ENCODE measurements at places on chromosomes 2 and 18. TPM values are rescaled to one million over a fixed set of nuclear protein-coding genes. Genes with fewer than 3 reads are reported as not detected.

DNA sequence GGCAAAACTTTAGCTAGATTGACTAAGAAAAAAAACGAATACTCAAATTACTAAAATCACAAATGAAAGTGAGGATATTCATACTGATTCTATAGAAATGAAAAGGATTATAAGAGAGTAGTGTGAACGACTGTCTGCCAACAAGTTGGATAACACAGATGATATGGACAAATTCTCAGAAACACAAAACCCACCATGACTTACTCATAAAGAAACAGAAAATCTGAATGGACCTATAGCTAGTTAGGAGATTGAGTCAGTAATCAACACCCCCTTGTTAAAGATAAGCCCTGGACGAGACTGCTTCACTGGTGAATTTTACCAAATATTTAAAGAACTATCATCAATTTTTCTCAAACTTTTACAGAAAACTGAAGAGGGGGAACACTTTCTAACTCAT is 108.8 kb upstream of the TMEM200C start:
- H3K27me3 ChIP-seq = no peaks in the 10 kb centered on the region
- no peaks in the 10 kb centered on the region for H3K4me1 ChIP-seq
- H3K36me3 ChIP-seq = peaks cover 6% of the 10 kb centered on the region
- no peak overlapping the region for H3K27ac ChIP-seq
- H3K4me3 ChIP-seq = no peak overlapping the region

DNA sequence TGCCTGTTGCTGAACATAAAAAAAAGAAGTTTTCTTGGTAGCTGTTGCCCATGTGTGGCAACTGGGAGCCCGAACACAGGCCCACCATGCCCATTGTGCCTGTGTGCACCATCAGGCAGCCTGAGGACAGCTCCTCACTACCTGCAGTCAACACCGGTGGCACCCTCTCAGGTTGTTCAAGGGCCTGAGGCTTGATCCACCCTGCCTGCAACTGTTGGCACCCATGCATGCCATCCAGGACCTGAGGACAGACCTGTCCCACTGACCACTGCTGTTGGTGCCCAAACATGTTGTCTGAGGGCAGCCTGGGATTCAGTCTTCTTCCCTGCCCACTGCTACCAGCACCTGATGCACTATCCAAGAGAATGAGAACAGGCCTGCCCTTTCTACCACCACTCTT is 661.1 kb upstream of the ZNF804A start:
- no peaks in the 10 kb centered on the region for H3K27me3 ChIP-seq
- DNase-seq = no peak
- 0 out of 2 replicates have a peak, but pooled peaks cover 4% of the 10 kb centered on the region for H3K36me3 ChIP-seq
- H3K4me1 ChIP-seq = no peaks in the 10 kb centered on the region
- H3K4me3 ChIP-seq = no peak overlapping the region

DNA sequence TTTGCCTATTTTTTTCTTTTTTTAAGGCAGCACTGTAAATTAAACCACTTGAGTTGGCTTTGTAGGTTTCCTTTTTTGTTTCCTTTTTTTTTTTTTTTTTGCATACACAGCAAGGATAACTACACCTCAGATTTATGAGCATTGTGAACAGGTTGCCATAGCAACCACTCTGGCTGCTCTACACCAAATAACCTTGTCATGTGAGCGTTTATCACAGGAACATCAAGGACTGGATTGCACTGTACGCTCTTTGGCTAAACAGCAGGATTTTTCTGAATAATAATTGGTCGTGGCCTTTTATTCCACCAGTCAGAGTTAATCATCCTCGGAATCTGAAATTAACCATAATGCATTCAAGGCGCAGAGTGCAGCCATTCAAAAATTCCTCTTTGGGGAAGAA is 199.1 kb upstream of the SLC14A2 start:
- H3K27me3 ChIP-seq = no peaks in the 10 kb centered on the region
- no peak overlapping the region for H3K27ac ChIP-seq
- peaks cover 2% of the 10 kb centered on the region for H3K4me1 ChIP-seq

GRCh38 chr2:69483696-69484095 is 46.5 kb upstream of the NFU1 start:
- DNase-seq = no peak
- H3K36me3 ChIP-seq = no peaks in the 10 kb centered on the region
- no peaks in the 10 kb centered on the region for H3K4me1 ChIP-seq
- H3K4me3 ChIP-seq = no peak overlapping the region
- H3K27me3 ChIP-seq = no peaks in the 10 kb centered on the region

DNA sequence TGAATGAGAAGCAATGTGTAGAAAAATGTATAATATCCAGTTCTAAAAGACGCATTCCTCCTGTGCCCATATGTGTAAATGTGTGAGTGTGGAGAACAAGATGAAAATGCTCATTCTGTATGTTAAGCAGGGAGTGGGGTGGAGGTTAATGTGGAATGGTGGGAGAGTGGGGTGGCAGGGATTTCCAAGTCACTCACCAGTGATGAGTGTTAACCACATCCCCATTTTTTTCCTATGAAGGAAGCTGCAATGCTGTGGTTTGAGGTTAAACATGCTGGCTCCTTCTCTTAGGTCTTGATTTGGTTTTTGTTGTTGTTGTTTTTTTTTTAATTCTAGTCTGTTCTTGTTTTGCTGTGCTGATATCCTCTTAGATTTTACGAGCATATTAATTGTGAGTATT is 169.4 kb downstream of the NEDD4L start:
- DNase-seq = no peak
- H3K36me3 ChIP-seq = no peaks in the 10 kb centered on the region
- H3K27ac ChIP-seq = no peak overlapping the region
- no peaks in the 10 kb centered on the region for H3K27me3 ChIP-seq
- H3K4me1 ChIP-seq = peaks cover 9% of the 10 kb centered on the region

- no peaks in the 10 kb centered on the region for H3K36me3 ChIP-seq
- H3K4me1 ChIP-seq = no peaks in the 10 kb centered on the region
- no peak overlapping the region for H3K4me3 ChIP-seq
- H3K27ac ChIP-seq = no peak overlapping the region
- DNase-seq = no peak
These were observed 77.5 kb downstream of the CDCA7 start for GRCh38 chr2:173432049-173432754.

DNA sequence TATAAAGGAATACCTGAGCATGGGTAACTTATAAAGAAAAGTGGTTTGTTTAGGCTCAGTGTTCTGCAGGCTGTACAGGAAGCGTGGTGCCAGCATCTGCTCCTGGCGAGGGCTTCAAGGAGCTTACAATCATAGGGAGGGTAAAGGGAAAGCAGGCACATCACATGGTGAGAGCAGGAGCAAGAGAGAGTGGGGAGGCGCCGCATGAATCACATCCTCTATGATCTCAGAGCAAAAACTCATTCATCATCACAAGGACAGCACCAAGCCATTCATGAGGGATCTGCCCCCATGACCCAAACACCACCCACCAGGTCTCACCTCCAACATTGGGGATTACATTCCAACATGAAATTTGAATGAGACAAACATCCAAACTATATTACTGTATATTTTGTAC is 32.5 kb downstream of the R3HDM1 start:
- no peak for DNase-seq
- H3K27ac ChIP-seq = no peak overlapping the region
- H3K4me3 ChIP-seq = no peak overlapping the region
- H3K4me1 ChIP-seq = no peaks in the 10 kb centered on the region
- H3K36me3 ChIP-seq = peaks cover 13% of the 10 kb centered on the region

GRCh38 chr18:58716060-58716756 is 44.9 kb downstream of the MALT1 start:
- H3K36me3 ChIP-seq = no peaks in the 10 kb centered on the region
- no peak for DNase-seq
- H3K27me3 ChIP-seq = no peaks in the 10 kb centered on the region
- H3K4me3 ChIP-seq = no peak overlapping the region

DNA sequence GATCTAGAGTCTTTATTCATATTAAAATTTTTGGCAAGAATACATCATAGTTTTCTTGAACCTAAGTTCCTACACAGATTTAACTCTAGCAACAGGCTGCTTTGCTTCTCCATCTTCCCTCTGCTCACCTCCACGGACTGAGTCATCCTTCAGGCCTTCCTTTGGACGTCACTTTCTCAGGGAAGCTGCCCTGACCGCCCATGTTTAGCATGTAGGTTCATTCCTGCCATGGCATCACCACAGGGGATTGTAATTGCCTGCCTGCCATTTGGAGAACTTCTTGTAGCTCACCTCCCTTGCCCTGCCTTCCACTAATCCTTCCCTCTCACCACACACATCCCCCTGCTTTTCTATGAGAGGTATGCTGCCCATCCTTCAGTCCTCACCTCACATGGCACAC is 43.9 kb upstream of the B3GNT2 start:
- no peak overlapping the region for H3K4me3 ChIP-seq
- H3K27ac ChIP-seq = no peak overlapping the region
- peaks cover 5% of the 10 kb centered on the region for H3K4me1 ChIP-seq

DNA sequence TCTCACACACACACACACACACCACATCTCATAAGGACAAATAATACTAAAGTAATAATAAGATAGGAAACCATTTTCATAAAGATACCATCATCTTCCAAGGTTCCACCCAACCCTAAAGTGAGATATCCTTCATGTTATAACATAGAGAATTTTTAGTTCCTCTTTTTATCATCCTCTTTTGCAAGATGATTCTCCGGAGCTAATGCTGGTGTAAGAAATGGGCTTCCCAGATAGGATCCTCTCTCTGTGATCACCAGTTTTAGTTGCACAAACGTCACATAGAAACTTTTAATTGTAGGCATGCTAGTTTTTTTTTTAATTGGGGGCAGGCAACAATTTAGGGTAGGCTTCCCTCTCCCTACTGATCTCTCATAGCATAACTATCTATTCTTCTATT is 49.6 kb downstream of the ARHGAP25 start:
- no peak for DNase-seq
- H3K36me3 ChIP-seq = no peaks in the 10 kb centered on the region
- H3K27ac ChIP-seq = no peak overlapping the region
- H3K27me3 ChIP-seq = no peaks in the 10 kb centered on the region

GRCh38 chr2:20180676-20181648 is 44.0 kb downstream of the SDC1 start:
- no peaks in the 10 kb centered on the region for H3K4me1 ChIP-seq
- no peaks in the 10 kb centered on the region for H3K27me3 ChIP-seq
- no peaks in the 10 kb centered on the region for H3K36me3 ChIP-seq
- DNase-seq = no peak
- no peak overlapping the region for H3K4me3 ChIP-seq

- no peak for DNase-seq
- no peak overlapping the region for H3K27ac ChIP-seq
- H3K27me3 ChIP-seq = no peaks in the 10 kb centered on the region
These were observed 108.7 kb downstream of the XRCC5 start for GRCh38 chr2:216217904-216218260.

Gene IL37
- total RNA-seq = 0.55 TPM

Gene SRD5A2
- total RNA-seq = not detected

Gene ESPNL
- 0.17 TPM for total RNA-seq

Gene SLC40A1
- not detected for total RNA-seq

Gene VAMP8
- 33.4 TPM for total RNA-seq

Gene OTX1
- 0.13 TPM for total RNA-seq

Gene TCF23
- total RNA-seq = not detected

Gene GCG
- not detected for total RNA-seq

Gene STARD7
- 212 TPM for total RNA-seq

Gene CHRND
- total RNA-seq = not detected

Gene TRABD2A
- 1.7 TPM for total RNA-seq

All from H9 (cell line).